ENCODE measurements at places on chromosomes 12 and 14.

GRCh38 chr14:52961060-52961639, 10.3 kb upstream of the FERMT2 start:
- peak; percentile 85 for DNase-seq

DNA sequence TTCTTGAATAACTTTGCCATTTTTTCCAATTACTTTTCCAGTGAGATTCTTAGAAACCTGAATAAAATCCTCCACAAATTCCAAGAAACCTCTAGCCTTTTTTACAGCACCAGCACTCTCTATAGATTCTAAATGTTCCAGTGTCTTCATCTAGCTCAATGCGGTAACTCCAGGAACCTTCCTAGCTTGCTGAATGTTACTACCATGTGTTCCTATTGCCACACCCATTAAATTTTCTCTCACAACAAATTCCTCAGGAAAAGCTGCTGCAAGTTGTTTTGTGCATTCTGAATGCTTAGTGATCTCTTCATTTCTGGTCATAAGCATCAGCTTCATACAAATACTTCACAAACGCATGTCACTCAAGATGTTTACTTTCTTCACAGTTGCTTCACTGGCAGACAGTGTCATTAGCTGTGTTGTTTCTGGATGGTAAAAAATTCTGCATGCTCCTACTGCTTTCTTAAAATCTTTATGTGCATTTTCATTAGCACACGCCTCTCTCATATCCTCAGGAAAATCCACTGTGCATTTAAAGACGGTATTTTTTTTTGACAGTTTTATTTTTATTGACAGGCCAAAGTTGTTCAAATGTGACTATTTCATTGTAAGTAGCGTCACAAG, 106.7 kb downstream of the PPHLN1 start:
- DNase-seq: no peak

DNA sequence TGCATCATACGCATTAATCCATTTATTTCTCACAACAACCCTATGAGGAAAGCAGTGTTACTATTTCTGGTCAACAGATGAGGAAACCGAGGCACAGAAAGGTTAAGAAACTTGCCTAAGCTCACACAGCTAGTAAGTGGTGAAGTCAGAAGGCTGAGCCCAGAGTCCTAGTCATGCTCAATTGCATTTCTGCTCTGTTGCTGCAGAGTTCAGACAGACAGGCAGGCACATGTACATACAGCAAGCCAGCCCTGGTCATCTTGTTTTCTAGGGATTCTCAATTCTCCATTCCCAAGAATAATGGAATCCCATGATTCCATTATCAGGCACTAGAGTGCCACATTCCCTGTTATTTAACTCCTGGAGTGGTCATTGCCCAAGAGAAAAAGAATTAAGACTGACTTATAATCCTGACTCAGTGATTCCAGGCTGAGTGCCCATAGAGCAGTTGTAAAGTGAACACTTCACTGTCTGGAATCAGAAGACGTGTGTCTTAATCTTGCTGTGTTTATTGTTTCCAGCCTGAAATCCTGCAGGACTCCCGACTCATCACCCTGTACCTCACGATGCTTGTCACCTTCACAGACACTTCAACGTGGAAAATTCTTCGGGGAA, 10.7 kb downstream of the UBE3B start:
- DNase-seq: no peak

GRCh38 chr12:57730336-57731067, 8.0 kb downstream of the AGAP2 start:
- DNase-seq: no peak

DNA sequence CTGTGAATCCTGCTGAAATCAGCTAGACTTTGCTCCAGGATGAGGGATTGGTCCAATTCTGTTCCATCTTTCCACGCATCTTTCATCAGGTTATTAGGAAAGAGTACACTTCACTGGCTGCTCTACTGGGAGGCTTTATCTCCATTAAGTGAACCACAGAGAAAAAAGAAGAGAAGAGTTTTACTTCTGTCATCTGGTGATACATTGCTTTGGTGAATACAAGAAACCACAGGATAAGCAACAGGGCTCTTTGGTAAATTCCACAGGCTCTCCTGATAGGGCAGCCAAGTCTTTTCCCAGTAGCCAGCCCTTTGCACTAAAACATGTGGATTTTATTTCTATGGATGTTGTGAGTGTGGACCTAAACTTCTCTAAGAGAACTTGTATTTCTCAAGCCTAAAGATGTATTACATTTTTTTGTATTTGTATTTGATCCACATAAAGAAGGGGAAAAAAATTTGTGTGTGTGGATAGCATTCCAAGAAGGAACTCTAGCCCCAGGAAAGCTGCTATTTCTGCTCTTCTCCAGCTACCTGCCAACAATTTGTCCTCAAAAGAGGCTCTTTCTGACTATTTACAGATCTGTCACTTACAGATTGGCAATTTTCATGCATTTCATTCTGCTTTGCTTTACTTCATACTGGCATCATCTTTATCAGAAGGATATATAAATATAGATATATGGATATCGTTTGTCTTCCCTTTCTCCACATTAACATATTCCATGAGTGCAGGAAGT, 1117.6 kb upstream of the TMEM132C start:
- DNase-seq: no peak

GRCh38 chr12:102051431-102051965, 10.3 kb downstream of the WASHC3 start:
- DNase-seq: no peak

All from NCI-H524 (cell line).